AG09309 (cell line): ENCODE measurements at places on chromosomes 4 and X.

DNA sequence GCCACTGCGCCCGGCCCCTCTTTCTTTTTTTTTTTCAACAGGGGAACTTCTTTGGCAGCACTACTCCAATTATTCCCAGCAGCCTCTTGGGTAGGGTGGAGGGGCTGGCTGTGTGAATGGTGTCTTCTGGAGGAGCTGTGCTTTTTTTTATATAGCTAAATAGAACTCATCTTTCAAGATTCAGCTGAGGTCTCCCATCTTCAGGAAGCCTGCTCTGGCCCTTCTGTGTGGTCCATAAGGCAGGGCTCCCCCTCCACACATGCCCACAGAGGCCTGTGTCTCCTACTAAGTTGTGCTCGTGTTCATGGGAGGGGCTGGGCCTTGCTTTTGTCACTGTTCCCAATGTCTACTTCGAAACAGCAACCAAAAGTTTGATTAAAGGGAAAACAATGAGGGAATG lies 116.8 kb downstream of the AFAP1 start:
- no peak for DNase-seq

GRCh38 chr4:13893211-13893610 lies 265.7 kb upstream of the BOD1L1 start:
- no peak for DNase-seq

- DNase-seq = no peak
These were observed 99.4 kb upstream of the MAB21L2 start for GRCh38 chr4:150482581-150482980.

- no peak for DNase-seq
These were observed 640 bp downstream of the BANK1 start for GRCh38 chr4:101791182-101791558.

DNA sequence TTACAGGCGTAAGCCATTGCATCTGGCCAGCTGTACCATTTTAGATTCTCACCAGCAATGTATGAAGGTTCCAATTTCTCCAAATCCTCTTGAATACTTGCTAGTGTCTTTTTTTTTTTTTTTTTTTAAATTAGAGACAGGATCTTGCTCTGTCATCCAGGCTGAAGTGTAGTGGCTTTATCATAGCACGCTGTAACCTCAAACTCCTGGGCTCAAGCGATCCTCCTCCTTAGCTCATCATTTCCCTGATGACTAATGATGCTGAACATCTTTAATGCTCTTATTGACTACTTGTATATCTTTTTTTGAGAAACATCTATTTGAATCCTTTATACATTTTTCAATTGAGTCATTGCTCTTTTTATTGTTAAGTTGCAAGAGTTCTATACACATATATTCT lies 40.3 kb downstream of the HDAC8 start:
- no peak for DNase-seq

DNA sequence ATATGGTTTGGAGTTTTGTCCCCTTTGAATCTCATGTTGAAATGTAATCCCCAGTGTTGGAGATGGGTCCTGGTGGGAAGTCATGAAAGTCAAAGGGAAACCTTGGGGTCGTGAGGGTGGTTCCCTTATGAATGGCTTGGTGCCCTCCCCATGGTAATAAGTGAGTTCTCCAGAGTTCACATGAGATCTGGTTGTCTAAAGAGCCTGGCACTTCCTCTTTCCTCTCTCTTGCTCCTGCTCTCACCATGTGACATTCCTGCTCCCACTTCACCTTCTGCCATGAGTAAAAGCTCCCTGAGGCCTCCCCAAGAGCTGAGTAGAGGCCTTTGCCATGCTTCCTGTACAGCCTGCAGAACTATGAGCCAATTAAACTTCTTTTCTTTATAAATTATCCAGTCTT lies 5.5 kb upstream of the IL15 start:
- DNase-seq = no peak

- no peak for DNase-seq
These were observed 10.9 kb downstream of the GAB3 start for GRCh38 chrX:154739952-154740465.

DNA sequence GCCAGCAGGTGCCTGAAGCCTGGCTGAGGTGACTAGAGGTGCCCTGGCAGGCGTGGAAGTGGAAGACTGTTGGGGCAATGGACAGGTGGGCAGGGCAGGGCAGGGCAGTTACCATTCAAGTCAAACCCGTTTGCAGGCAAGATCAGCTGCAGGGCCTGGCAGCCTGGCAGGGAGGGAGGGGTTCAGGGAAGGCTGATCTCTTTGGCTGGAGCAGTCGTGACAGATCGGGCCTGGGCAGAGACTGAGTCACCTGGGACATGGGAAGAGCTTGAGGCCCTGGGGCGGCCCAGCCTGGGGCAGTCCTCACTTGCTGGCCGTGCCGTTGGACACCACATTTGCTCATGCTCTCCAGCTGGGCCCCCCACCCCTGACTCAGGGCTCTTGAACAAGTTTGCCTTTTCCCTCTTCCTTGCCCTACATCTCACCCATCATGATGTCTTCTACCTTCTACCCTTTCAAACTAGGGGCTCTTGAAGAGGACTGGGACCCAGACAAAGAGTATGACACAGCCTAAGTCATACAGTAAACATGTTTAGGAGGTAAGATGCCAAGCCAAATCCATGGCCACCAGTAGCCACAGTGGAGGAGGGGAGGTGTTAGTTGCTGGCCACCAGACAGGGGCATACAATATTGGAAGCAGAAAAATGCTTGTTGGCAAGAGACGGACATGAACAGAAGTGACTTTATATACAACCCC lies 2.0 kb upstream of the ZNF185 start:
- DNase-seq = no peak

- peak; percentile 47 for DNase-seq
These were observed 490.6 kb downstream of the IL15 start for GRCh38 chr4:142126890-142127497.
